Epithelial cell of proximal tubule (primary cell): ENCODE measurements at places on chromosomes 3 and 15. TPM values are rescaled to one million over a fixed set of nuclear protein-coding genes. Genes with fewer than 3 reads are reported as not detected.

The ITPKA gene
- 6.7 and 9.8 TPM in 2 replicates for total RNA-seq

The DAPK2 gene
- 0.07 and 7.3 TPM in 2 replicates for total RNA-seq

The PDCD10 gene
- 79.7 and 89.8 TPM in 2 replicates for total RNA-seq

The KBTBD12 gene
- total RNA-seq: 0.29 and 0.98 TPM in 2 replicates

The CFAP161 gene
- 0.07 TPM in 1 of 2 replicates, not detected in the other for total RNA-seq

The RTP4 gene
- 0.29 and 0.40 TPM in 2 replicates for total RNA-seq

The AHSG gene
- total RNA-seq: not detected in 2 replicates

The DAZL gene
- total RNA-seq: not detected in 2 replicates

The SERINC4 gene
- not detected in 2 replicates for total RNA-seq

The PCSK6 gene
- total RNA-seq: 3.7 and 7.3 TPM in 2 replicates

The LYZL4 gene
- not detected in 2 replicates for total RNA-seq

The DNAH12 gene
- total RNA-seq: not detected in 2 replicates

The ECT2 gene
- total RNA-seq: 98.8 and 129 TPM in 2 replicates

The EEFSEC gene
- total RNA-seq: 10.1 and 20.6 TPM in 2 replicates

The SLC24A5 gene
- total RNA-seq: not detected in 2 replicates

The SLC22A14 gene
- total RNA-seq: not detected in 2 replicates

The BFSP2 gene
- not detected in 2 replicates for total RNA-seq
